ENCODE measurements at places on chromosomes 13 and 19.

GRCh38 chr13:87667686-87668085 is 3.5 kb upstream of the SLITRK5 start:
- no peak for DNase-seq

DNA sequence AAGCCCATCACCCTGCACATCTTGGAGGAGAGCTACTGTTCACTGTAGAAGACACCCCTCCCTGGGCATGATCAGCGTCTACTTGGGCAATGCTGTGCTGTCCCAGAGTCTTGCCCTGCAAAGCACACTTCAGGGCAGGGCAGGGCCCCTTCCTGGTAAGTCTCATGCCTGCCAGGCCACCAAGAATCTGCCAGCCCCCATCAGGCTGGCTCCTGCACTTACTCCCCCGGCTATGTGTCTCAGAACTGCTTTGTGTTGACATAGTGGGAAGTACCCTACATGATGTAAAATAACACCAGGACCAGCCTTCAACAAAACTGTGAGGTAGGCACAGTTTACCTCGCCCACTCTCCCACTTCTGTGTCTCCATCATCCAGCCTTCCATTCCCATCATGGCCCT is 27.8 kb upstream of the ATP12A start:
- DNase-seq, result no peak

DNA sequence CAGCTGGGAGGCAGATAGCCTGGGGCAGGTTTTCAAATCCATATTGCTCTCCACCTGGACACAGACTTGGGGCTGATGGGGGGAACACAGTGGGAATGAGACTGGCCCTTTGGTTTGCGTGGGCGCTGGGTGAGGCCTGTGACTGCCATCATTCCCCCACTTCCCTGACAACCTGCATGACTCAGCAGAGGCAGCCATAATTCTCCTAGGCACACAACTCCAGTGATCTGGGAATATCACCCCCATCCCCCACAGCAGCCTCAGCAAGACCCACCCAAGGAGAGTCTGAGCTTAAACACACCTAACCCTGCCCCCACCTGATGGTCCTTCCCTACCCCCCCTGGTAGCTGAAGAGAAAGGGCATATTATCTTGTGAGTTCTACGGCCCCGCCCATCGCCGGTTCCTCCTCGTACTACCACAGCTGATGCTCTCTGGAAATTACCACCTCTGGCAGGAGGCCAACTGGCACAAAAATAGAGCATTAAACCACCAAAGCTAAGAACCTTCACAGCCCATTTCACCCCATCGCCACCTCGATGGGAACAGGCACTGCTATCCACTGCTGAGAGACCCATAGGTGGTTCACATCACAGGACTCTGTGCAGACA is 71.0 kb downstream of the RNF17 start:
- DNase-seq, result no peak

- no peak for DNase-seq
Observed at GRCh38 chr13:44471686-44472085, 98.1 kb downstream of the SERP2 start.

DNA sequence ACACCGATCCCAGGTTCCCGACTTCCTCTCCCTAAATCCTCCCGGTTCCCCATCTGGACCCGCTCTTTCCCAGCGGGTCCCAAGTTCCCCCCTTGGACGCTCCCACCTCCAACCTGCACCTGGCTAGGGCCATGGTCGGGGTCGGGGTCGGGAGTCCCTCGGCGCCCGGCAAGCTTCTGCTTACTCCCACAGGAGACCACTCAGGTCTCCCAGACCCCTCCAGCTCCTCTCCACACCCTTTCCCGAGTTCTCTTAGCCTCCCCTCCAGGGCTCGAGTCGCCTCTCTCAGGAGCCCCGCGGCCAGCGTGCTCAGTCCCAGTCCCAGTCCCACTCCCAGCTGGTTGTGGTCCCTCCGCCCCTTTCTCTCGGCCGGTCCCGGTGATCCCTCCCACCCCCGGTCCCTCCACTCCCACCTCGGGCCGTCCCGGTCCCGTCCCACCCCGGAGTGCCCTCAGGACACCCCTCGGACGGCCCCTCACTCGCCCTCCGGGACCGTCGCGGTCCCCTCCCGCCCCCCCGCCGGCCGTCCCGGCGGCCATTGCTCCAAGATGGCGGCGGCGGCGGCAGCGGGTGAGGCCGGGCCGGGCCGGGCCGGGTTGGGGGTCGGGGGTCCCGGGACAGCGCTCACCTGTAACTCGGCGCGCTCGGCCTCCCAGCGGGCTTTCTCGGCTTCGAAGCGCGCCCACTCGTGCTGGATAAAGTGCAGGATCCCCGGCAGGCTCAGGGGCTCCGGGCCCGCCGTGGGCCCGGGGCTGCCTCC is at the start of gene FKRP:
TSS of gene FKRP (plus strand) at position 537 of the 760 bp plus-strand sequence. CDS start 9,394 bp downstream, outside the sequence.
- DNase-seq, result no peak

DNA sequence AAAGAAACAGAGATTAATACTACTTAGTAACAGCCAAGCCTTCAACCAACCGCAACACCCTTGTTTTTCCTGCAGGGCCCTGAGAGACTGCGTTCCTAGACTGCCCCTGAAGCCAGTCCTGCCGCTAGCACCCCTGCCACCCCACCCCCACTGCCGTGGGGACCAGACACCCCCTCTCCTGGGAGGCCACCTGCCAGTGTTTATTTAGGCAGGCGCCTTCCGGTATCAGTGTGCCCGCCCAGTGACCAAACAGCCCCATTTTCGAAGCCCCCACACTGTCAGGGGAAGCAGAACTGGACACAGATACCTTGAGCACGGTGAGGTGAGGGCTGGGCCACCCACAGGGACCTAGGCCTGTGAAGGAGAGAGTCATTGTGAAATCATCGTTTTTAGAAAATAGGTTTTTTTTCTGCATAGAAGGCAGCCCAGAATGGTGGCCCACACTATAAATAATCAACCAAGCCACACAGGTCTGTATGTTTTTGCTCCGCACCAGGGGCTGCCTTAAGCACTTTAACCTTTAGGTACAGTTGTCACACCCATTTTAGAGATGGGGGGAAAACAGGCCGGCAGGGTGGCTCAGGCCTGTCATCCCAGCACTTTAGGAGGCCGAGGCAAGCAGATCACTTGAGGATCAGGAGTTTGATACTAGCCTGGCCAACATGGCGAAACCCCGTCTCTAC is 3.5 kb upstream of the TLE5 start:
- DNase-seq, result no peak

DNA sequence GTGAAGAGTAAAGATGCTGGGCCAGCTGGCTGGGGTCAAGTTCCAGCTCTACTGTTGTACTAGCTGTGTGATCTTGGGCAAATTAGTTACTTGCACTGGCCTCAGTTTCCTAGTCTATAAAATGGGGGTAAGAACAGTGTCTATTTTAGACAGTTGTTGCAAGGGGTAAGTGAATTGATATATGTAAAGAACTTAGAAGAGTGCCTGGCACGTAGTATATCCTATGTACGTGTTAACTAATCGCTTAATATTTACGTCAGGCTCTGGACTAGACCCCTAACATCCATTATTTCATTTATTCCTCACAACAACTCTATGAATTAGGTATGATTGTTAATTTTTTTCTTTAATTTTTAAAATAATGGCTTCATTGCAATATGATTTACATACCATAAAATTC is 3.7 kb upstream of the LCP1 start:
- no peak for DNase-seq

DNA sequence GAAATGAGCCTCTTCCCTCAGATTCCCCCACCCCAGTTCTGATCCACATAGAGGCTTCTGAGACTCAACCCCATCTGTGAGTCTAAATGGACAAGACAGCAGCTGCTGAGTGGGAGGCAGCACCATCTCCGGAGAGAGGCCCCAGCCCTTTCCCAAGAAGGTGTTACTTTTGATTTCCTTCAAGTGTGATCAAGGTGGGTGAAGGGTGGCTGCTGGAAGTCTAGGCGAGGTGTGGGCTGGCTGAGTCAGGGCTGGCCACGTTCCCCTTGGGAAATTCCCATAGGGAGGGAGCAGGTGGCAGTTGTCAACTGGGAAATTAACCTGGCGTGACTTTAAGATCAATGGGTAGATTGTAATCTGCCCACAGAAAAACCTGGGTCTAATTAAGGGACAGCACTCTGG is 148.0 kb downstream of the FOXO1 start:
- DNase-seq, result no peak

GRCh38 chr19:10565028-10565566 is 713 bp downstream of the KRI1 start:
- peak; percentile 51 for DNase-seq

DNA sequence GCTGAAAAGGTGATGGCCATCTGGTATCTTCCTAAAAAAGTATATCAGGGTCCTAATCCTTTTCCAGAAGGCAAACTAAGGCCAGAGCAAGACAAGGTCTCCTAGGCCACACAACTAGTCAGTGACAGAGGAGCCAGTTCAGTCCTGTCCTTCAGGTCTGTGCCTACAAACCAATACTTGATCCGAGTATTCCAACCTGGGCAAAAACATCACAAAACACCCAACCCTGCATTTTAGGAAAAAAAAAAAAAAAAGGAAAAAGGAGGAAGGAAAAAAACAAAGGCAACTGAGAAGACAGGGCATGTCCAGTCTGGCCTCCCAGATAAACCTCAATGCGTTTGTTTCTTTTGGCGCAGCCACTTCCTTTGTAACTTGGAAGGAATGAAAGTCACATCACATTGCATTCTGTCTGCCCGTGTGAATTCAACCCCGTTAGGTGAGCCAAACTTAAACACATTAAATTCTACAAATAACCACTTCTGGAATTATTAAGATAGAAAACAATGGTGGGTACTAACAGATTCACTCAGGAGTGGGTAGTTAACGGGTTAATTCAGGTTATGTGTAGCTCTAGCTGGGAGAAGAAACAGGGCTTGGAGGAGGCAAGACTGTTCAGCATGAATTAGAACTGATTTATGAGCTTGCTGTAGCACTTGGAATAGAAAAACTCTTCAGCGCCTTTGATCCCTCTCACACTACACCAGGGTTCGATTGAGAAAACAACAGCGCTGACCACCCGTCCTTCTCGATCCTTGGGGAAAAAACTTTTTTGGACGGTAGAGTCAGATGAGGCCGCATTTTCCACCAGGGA is 43.0 kb upstream of the HNRNPA1L2 start:
- DNase-seq, result no peak

- DNase-seq, result no peak
Observed at GRCh38 chr19:1492474-1493006, 1.6 kb downstream of the REEP6 start.

- no peak for DNase-seq
Observed at GRCh38 chr13:80010846-80011245, 330.1 kb downstream of the SPRY2 start.

DNA sequence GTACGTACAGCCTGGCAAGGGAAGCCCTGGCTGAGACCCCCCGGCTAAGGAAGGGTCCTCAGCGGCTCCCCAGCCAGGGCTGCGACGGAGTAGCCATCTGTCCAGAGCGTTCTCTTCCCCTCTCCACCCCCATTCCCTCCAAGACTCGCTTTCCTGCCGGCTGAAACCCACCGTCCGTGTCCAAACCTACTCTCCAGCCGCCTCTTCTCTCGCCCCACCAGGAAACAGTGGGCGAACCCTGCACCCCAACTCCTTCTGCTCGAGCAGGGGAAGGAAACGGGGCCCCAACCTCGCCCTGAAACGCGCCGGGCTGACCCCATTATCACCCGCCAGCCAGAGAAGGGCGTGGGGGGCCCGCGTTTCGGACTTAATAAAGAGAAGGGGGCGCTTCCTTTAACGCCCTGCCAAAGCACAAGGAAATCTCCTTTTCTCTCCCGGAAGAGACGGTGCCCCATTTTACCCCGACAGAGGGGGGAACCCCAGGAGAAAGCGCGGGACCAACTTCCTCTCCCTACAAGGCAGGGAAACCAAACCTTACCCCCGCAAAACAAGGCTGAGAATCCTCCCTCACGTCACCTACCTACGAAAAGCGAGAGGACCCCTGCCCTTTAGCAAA is 2.5 kb downstream of the ZC3H4 start:
- DNase-seq, result peak; percentile 72

DNA sequence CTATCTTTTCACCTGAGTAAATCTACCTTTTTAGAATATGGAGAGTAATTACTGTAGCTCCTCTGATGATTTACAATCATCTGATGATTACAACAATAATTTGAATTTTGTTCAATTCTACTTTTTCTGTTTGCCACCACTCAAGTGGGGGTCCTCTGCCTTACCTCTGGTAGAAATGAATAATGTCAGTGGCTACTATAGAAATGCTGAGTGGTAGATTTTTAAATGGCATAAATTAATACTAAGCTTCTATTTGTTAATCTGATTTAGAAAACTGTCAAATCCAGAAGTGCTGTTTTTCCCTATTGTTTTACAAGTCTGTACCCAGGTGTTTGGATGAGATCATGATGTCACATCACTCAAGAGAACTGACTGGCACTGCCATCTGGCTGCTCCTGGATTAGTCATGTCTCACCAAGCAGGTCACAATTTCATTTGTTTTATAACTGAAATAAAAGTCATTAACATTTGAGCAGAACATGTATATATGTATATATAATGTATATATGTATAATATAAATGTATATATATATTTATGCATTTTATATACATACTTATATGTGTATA is 494.8 kb downstream of the TBC1D4 start:
- DNase-seq, result no peak

DNA sequence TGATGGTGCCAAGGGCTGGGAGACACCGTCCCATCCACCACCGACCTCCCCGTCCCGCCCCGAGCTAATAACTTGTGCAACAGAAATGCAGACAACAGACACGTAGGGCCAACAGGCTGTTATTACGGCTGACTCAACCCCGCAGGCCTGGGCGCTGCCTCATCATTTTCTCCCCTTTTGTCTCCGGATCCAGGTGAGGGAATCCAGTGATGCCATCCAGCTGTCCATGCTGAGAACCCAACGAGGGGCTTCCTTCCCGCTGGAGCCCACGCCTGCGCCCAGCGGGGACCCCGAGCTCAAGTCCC is 6.4 kb upstream of the DIRAS1 start:
- no peak for DNase-seq

DNA sequence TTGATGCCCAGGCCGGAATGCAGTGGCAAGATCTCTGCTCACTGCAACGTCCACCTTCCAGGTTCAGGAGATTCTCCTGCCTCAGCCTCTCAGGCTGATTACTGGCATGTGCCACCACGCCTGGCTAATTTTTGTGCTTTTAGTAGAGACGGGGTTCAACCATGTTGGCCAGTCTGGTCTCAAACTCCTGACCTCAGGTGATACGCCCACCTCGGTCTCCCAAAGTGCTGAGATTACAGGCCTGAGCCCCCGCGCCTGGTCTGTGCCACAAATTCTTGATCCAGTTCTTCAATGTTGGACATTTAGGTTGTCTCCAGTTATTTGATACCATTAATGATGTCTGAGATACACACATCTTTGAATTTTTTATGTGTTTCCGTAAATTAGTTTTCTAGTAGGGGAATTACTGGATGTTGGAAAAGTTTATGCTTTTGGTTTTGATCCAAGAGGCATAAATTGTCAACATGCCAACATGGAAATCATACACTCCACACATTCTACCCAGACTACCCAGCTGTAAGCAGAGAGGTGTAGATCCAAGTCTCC is 525 bp upstream of the COG3 start:
- no peak for DNase-seq

- no peak for DNase-seq
Observed at GRCh38 chr13:52832313-52832712, 16.1 kb downstream of the PCDH8 start.

DNA sequence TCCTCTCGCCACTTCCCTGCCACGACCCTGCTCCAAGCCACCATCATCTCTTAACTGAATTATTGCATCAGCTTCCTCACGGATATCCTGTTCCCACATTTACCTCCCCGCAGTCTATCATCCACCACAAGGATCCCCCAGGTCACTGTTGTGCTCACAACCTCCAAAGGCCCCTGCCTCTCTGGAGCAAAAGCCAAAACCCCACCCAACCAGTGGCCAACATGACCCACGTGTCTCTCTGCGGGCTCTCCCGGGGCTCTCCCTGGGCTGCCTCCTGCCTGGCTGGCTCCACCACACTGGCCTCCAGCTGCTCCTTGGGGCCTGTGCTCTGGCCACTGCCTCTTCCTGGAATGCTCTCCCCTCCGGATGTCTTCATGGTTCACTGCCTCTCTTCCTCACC is 809.3 kb downstream of the UQCRFS1 start:
- DNase-seq, result no peak
